ENCODE measurements at places on chromosomes 1 and 21.

DNA sequence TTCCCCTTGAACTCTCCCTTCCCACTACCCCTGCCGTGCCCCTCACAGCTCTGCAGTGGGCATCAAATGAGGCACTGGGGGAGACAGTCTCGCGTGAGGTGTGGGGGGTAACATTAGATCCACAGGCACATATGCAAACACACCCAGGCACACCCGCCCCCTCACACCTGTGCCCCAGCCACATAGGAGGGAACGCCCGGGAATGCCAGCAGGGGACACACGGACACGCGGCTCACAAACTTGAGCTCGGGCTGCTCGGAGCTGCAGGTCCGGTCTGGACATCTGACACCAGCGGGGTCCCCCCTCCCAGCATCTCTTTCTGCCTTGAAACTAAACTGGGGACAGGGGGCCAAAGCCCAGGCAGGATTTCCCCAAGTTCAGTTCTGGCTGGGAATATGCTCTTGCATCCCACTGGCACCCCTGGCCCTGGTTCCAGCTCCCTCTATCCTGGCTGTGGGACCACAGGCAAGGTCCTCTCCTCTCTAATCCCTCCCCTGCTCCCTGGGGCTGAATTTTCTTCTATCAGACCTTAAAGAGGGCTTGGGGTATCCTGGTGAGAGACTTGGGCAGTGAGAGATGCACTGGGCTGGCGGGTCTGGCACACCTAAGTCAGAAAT, 30.6 kb downstream of the CDCP2 start:
- DNase-seq, result no peak

DNA sequence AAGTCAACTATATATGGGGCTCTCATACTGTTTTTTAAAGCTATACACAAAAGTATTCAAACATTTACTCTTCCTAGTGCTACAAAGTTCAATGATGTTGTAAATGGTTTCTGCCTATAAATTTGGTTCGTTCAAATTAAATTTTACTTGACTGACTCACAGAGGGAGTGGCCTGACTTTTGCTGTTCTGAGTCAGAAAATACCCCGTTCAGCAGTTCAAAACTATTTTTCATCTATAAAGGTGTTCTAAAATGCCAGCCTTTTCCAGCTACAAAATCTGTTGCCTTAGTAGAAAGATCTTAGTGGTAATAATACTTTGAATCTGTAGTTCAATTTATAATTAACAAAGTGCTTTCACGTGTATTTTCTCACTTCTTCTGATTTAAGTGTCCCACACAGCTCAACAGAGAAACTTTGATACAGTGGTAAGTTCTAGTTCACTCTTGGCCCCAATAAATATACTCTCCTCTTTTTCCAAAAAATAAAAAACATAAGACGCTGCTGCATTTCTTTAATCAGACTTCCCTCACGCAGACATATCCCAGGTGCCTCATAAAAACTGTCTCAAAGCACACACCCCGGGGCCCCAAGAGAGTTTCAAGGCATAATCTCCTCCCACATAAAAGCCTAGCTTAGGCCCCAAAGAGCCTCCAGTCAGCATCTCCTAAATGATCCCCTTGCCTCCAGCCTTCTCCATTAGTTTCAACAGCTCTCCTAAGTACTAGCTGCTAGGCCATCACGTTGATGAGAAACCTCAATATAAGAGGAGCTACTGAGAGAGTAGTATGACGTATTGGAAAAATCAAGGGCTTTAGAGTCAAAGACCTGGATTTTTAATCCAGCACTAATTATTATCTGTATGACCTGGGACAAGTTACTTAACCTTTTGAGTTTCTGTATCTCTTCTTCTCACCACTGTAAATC, 3.2 kb downstream of the PTP4A2 start:
- no peak for DNase-seq

- no peak for DNase-seq
Observed at GRCh38 chr1:170678027-170678600, 14.2 kb downstream of the PRRX1 start.

- DNase-seq, result no peak
Observed at GRCh38 chr1:9269721-9270120, 23.0 kb upstream of the SPSB1 start.

DNA sequence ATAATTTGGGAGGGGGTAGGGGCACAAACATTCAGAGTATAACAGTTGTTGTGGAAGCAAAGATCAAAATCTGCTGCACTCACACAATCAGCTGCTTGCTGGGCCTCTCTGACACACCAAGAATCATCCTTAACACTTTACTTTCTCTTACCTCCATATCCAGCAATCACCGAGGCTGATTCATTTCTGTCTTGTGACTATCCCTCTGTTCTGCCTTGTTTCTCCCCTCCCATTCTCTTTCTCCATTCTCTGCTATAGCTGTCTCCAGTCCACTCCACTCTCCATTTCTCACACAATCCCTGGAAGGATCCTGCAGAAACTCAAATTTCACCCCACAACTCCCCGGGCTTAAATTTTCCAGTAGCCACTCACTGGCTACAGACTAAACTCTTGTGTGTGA, 91.8 kb upstream of the NGF start:
- no peak for DNase-seq

DNA sequence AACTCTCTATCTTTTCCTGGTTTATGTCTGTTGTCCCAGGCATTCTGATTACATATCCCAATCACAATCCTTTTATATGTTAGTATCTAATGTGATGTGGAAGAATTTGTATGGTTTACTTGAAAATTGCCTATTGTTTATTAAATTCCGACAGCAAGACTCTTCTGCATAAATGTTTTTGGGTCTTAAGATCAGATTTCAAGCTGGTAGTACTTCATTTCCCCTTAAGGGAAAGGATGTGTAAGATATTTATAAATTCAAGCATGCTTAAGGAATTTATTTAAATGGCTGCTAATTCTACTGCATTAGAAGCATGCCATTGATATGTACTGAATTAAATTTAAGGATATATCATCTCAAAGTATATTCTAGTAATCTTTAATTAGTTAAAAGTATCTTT, 20.4 kb upstream of the GPR88 start:
- DNase-seq, result no peak

GRCh38 chr1:225224287-225224686, 203.6 kb downstream of the LBR start:
- DNase-seq, result no peak

DNA sequence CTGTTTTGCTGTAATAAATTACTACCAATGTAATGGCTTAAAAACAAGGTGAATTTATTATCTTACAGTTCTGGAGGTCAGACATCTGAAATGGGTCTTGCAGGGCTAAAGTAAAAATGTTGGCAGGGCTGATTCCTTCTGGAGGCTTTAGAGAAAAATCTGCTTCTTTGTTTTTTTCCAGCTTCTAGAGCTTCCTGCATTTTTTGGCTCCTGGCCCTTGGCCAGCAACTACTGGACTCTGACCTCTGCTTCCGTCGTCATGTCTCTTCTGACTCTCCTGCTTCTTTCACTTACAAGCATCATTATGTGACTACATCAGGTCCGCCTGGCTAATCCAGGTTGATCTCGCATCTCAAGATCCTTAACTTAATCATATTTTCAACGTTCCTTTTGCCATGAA, 350.9 kb downstream of the S1PR1 start:
- DNase-seq, result no peak

GRCh38 chr1:22878626-22879025, 94.0 kb downstream of the LACTBL1 start:
- no peak for DNase-seq

GRCh38 chr1:98888869-98889268, 115.8 kb downstream of the PLPPR5 start:
- no peak for DNase-seq

GRCh38 chr1:162370161-162370560, 6.5 kb downstream of the SPATA46 start:
- no peak for DNase-seq
